NK-92 treated with Interleukin-12 subunit alpha and Interleukin-12 subunit beta, amount 100 ng/mL, for 24 hours (cell line): ENCODE measurements at places on chromosomes 5 and 9.
A peak's percentile ranks its signal among the peaks of the same experiment; 100 is the strongest.

- peak; percentile 53 for DNase-seq
These were observed 4.4 kb upstream of the ST6GALNAC6 start for GRCh38 chr9:127903557-127904475.

GRCh38 chr5:74866596-74867162 lies 492 bp upstream of the FAM169A start:
- no peak for DNase-seq

DNA sequence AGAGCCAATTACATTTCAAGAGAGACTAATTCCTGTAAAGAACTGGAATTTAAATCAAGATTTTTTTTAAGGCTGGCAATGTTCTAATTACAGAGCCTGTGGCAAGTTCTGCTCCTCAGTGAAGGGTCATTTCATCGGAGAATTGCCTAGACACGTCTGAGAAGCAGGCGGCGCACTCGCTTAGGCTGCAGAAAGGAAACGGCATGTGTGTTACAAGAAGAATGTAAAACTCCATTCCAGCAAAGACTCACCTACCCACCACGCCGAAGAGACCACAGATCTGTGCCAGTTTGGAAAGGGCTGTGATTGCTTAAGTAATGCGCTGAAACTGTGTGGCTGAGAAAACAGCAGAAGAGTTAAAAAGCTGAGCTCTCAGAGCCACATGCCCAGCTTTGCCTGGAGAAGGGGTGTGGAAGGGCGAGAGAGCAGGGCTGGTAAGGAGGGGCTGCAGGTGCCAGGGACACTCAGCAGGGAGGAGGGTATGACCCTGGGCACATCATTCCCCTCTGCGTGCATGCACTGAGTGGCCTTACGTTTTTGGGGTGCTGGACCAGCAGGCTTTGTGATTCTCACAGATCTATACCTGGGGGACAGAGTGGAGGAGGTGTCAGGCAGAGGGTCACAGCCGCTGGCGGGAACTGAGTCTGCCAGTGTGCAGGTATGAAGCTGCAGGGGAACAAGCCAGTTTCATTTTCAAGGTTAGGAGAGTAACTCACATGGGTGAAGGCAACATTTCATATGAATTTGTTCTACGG lies 17.8 kb upstream of the SLC25A51 start:
- DNase-seq = no peak

- no peak for DNase-seq
These were observed 76.1 kb upstream of the OTULINL start for GRCh38 chr5:14505310-14506139.
